Femur (tissue), 1 donor: ENCODE measurements at places on chromosomes 7 and 10.

DNA sequence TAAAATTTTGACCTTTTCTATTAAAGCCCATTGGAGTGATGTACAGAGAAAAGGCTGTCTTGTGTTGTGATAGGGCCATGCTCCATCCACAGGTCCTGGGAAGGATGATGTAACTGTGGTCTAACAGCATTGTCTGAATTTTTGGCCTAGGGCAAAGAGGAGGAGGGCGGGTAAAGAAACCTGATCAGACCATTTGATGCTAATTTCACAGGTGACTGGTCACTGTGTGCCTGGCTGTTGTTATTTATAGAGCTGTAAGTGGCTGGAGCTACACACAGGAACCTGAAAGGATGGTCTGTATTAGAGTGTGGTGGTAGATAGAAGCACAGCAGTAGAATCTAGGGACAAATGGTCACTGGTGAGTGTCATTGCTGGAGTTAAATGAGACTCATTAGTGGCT is 182.1 kb downstream of the AUTS2 start:
- DNase-seq, result no peak

DNA sequence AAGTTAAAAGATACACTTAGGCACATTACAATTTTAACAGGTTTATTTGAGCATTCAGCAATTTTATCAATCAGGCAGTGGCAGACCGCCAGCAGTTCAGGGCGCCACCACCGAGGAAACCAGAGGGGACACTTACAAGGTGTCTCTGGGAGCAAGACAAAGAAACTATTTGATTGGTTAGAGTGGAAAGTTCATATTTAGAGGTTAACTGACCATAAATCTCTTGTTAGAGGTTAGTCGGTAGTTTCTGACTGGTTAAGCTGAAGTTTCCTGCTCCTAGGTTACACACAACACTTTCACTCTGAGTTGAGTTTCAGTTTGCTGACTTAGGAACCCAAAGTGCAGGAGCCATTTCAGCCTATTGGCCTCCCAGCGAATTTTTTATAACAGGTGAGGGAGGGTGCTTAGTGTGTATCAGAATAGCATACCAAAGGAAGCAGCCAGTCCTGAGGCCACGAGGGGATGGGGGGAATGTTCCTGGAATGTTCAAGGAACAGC is 10.8 kb upstream of the PVRIG start:
- no peak for DNase-seq

DNA sequence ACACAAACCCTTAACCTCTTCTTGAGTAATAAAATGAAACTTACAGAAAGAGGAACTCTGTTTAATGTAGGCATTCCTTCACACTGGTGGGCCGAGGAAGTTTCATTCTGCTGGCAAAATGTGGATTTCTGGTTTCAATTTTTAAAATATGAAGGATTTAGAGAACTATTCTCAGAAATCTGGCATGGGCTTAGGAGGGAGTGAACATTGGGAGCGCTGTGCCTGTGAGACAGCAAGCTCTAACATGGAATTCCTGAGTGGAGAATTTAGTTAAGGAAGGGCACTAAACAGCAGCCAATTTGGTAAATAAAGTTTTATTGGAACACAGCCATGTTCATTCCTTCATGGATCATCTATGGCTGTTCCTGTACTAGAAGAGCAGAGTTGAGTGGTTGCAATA is 751.8 kb upstream of the IGFBP3 start:
- no peak for DNase-seq

DNA sequence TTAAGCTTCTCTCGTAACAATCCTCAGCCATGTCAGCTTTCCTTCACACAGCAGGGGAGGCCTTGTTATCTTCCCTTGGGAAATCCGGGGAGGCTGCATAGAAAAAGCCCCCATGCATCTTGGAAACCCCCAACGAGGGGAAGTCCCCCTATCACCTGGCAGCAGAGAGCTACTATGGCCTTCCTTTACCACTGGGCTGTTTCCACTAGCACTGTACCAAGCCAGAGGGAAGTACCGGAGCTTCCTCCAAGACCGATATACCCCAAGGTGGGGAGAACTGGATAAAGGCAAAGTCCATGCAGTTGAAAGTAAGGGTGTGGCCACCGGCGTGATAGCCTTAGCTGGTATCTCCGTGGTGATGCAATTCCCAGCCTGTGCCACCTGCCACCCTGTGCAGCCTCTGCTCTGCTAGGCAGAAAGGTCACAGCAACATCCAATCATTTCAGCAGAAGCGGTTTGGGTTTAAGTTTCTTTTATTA is 4.4 kb upstream of the CLIP2 start:
- DNase-seq, result no peak

DNA sequence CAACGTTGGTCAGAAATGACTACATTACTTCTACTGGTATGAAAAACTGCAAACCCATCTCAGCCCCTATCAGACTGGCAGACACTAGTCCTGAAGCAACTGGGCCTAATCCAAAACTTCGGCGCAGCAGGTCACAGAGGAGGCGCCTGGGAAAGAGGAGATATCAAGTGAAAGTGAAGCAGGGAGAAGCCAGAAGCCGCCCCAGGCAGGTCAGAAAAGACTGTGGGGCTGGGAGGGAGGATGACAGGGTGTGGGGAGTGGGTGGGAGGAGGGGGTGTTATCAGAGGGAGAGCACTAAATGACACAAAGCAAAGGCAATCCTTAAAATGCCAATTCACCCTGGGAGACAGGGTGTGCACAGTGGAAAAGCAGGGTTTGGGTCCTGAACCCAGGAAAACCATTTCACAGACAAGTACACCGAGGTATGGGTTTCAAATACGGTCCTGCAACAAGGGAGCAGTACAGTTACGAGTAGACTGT is 731 bp downstream of the CHCHD3 start:
- DNase-seq, result peak; percentile 27

DNA sequence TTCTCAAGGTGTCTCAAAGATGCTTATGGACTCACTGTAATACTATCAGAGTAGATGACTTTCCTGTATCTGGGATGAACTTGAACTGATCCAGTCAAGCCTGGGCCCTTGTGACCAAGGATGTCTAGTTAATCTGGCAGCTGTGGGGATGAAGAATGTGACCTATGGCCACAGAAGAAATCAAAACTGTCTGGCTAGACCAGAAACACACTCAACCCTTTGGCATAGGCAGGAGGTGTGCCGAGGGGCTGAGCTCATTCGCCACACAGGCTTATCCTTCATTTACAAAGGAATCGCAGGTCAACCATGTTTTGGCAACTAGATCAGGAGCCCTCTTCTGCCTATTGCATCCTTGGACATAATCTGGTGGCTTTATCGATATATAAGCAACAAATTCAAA is 110.6 kb downstream of the ATXN7L1 start:
- no peak for DNase-seq

- DNase-seq, result peak; percentile 58
These were observed 59.0 kb downstream of the YKT6 start for GRCh38 chr7:44259547-44260457.

DNA sequence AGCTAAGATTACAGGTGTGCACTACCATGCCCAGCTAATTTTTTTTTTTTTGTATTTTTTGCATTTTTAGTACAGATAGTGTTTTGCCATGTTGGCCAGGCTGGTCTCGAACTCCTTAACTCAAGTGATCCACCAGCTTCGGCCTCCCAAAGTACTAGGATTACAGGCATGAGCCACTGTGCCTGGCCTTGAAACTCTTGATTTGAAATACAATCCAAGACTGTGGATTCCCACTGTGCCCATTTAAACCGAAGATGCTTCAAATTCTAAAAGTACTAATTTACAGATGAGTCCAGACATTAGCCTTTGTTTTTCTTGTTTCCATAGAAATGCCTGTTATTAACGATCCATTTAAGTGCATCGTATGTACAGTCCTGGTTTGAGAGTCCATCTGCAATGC is 130.9 kb downstream of the CACNA2D1 start:
- DNase-seq, result no peak
